Astrocyte of the spinal cord (primary cell): ENCODE measurements at places on chromosomes 2 and 18.

DNA sequence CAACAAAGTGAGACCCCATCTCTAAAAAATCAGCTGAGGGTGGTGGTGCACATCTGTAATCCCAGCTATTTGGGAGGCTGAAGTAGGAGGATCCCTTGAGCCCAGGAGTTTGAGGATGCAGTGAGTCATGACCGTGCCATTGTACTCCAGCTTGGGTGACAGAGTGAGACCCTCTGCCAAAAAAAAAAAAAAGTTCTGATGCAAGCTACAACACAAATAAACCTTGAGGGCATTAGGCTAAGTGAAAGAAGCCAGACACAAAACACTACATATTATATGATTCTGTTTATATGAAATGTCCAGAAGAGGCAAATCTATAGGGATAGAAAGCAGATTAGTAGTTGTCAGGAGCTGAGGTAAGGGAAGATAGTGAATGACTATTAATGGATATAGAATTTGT lies 13.0 kb downstream of the YWHAQ start:
- DNase-seq = no peak

- no peak for DNase-seq
Measured at GRCh38 chr18:48138210-48138609, 207.8 kb upstream of the SMAD2 start.

DNA sequence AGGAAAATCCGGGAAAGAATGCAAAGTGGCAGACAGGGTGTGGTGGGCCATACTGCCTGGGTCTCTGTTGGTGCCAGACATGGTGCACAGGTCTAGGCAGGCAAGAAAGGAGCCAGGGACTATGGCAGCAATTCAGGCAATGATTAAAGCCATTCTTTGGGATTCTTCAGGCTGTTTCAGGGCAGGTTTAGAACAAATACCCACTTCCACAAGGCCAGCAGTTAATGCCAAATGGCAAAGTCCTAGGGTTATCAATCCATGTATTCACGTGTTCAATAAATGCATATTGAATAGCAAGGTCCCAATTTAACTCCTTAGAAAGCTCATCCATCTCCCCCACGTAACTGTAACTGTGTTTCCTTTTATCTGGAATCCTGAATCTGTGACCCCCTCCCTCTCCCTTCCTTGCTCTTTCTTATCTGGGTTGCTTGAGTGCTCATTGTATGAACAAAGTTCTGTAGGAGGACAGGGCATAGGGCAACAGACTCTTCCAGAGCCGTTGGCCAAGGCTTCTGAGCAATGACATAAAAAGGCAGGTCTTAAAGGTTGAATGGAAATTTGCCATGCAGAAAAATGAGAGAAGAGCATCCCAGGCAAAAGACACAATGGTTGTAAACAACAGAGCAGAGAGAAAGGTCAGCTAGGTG lies 146.8 kb upstream of the KLHL29 start:
- DNase-seq = no peak

DNA sequence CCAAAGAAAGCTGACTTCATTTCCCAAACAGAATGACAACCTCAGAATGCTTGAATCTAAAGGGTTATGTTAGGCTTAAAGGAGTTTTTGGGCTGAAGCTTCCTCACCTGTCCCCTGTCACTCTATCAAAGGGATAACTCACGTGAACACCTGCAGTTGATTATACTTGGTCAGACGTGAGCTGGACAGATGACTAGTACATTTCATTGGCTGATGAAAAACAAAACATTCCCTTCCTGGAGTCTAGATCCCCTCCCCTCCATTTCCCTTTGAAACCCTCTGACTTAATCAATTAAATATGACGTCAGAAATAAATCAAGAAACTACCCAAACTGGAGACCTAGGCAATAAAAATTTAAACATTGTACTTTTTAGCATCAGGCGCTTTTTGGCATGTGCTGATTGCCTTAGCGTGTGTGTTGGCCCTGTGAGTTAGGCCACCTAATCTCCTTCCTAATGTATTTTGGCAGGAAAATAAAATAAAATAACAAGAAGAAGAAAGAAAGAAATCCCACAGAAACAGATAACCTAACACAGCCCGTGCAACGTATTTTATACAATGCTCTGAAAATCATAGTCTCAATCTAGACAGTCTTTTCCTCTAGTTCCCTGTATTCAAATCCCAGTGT lies 159.0 kb downstream of the ANTXR1 start:
- DNase-seq = no peak

DNA sequence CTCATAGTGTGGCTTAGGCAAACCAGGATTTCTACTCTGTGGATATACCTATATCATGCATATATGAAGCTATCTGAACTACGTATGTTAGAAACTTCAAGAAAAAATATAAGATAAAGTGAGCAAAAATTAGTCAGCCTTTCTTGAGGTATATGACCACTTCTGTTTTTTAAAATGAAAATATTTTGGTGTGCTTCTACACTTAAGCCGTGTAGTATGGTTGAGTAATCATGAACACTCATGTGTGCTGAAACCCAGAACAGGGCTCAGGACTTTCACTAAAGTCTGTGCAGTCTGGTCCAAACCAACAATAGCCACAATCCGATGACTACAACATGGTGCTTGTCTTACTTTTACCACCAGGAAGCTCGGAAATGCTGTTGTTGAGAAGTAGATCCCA lies 48.9 kb upstream of the TMEM177 start:
- DNase-seq = no peak

GRCh38 chr2:100767810-100768806 lies 51.8 kb upstream of the NPAS2 start:
- no peak for DNase-seq

- DNase-seq = no peak
Measured at GRCh38 chr2:216206041-216206703, 97.0 kb downstream of the XRCC5 start.

- no peak for DNase-seq
Measured at GRCh38 chr18:77118256-77119090, 14.1 kb downstream of the MBP start.

DNA sequence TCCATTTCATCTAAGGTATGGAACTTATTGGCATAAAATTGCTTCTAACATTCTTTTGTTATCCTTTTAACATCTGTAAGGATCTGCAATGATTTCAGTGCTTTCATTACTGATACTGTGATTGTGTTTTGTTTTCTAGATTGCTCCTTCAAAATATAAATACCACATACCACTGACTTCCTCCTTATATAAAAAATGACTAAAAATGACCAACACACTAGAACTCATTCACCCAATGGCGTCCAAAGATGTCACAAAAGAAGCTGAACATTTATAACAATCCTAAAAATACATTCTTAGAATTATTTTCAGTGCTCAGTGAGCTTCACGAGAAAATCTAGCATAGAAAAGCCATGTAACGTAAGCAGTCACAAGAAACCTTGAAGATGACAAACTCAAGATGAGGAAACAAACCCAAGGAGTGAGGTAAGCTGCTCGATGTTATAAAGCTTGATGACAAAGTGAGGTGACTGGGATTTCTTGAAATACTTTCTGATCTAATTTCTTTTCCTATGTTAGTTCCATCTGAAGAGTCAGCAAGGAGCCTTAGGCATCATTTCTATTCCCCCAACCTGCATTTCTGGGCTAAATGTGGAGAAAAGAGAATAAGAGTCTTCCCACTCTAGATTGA lies 42.6 kb downstream of the PNO1 start:
- DNase-seq = no peak

- peak; percentile 88 for DNase-seq
Measured at GRCh38 chr2:38187541-38188011, 111.6 kb upstream of the CYP1B1 start.

DNA sequence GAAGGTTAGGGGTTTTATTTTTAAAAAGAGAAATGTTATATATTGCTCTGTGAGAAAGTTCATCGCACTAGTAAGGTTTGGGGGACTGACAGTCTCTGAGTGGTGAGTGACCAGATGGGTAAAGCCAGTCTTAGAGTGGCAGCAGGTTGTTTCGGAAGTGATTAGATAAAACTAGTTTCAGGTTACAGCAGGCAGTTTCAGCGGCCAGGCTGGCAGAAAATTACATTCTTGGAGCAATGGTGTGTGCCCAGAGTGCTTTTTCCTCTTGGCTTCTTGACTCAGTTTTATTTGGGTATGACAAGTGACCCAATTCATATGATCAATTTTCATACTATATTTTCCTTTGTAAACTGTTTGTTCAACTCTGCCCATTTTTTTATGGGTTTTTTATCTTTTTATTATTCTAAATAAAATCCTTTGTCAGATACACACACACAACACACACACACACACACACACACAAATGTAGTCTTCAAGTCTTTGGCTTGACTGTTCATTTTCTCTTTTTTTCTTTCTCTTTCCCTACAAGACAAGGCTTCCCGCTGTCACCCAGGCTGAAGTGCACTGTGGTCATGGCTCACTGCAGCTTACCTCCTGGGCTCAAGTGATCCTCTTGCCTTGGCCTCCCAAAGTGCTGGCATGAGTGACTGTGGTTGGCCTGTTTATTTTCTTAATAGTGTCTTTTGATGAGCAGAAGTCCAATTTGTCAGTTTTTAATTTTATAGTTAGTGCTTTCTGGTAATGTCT lies 30.9 kb downstream of the RALBP1 start:
- DNase-seq = peak; percentile 51

DNA sequence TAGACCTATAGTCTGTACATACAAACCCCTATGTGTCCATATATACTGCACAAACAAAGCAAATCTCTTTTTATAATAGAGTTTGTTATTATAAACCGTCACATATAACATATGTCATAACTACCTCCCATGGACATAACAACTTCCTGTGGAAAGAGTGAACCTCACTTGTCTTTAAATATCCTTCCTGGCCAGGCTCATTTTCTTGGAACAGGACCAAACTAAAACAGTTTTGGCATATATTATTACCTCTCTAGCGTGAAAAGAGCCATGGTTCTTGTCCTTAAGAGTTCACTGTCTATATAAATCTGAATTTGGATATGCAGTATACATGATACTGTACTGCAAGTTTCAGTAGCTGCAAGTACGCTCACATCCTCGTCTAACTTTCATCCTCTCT lies 28.3 kb upstream of the DNAJC27 start:
- DNase-seq = no peak

GRCh38 chr18:30432349-30432748 lies 610.2 kb downstream of the DSC3 start:
- no peak for DNase-seq

DNA sequence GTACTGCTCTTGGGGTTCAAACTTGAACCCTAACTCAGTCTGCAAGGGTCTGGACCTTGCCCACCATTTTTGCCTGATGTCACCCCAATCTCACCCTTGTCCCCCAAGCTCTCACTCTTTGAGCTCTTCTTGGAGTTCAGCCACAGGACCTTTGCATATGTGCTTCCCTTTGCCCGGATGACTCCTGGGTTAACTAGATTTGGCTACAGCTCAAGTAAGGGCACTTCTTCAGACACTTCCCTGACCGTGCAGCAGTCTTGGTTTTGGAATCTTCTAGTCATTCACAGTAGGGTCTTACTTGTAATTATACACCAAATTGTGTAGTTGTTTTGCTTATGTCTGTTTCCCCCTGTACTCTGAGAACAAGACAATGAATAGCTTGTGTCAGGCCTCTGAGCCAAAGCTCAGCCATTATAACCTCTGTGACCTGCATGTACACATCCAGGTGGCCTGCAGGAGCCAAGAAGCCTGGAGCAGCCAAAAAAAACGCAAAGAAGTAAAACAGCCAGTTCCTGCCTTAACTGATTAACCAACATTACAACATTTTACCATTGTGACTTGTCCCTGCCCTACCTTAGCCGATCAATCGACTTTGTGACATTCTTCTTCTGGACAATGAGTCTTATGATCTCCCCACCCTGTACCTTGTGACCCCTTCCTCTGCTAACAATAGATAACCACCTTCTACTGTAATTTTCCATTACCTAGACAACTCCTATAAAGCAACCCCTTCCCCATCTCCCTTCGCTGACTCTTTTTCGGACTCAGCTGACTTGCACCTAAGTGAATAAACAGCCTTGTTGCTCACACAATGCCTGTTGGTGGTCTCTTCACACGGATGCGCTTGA lies 1.0 kb upstream of the MOGAT1 start:
- DNase-seq = no peak

DNA sequence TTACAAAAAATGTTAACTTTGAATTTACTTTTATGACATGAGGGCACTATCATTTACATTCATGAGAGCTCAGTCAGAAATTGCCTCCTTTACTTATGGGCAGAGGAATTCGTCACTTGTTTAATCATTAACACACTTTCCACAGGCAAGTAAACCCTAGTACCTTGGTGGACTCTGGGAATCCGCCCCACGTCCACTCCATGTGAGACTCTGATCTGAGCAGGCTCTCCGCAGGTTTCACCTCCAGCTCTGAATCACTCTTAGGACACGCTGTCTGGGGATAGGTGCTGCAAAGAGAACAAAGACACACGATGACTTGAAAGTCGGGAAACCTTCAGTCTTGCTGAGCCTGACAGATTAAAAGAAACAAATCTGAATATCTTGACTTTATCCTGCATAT lies 73.6 kb downstream of the LPIN2 start:
- DNase-seq = no peak

DNA sequence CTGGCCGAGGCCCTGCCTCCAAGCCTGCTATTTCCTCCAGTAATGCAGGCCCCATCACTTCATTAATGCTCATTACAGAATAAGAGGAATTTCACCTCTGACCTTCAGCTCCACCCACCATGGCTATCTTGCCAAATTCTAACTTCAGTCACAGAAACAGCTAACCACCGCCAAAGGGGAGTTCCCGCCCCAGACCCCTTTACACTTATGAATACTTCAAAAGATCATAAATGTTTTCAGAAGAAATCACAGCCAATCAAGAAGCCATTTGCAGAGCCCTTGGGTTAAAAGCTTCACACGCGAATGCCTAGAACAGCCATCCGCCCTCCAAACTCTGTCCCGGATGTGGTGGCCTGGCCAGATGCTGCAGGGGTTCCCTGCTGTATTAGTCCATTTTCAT lies 73.8 kb upstream of the TWIST2 start:
- DNase-seq = no peak

- no peak for DNase-seq
Measured at GRCh38 chr2:48120759-48121242, 214.5 kb upstream of the FBXO11 start.

GRCh38 chr2:230657906-230658305 lies 54.7 kb upstream of the CAB39 start:
- no peak for DNase-seq

DNA sequence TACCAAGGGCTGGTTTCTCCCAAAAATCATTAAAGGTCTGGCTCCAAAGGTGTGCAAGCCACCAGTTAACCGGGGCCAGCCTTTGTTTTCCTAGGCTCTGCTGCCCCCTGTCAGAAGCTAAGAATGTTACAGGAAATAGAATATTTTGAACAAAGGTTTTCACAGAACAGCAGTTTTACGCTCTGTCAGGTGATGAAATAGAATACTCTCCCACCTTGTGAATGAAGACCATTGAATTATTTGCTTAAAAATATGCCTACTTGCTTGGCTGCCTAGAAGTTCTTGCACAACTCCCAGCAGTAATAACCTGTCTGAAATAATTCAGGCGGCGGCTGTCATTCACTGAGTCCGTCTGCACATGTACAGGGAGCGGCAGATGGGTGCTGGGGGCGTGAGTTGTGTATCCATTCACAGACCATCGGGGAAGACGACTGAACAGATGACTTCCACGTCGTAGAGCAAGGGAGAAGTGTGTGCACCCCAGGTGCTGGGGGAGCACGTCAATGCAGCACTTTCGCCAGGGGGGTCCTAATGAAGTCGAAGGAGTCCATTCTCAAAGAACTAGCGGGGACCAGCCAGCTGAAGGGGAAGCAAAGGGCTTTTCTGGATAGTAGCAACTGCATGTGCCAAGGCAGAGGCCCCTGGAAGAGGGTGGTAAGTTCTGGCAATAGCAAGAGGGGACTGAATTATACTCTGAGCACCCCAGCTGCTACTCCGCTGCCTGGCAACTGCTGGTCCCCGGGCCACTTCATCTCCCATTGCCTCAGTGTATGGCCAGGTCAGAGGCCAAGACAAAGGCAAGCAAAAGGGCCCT lies 56.1 kb downstream of the SF3B1 start:
- DNase-seq = peak; percentile 58
